Fibroblast of skin of scalp (primary cell): ENCODE measurements at places on chromosomes 2 and 18.
A peak's percentile ranks its signal among the peaks of the same experiment; 100 is the strongest.

DNA sequence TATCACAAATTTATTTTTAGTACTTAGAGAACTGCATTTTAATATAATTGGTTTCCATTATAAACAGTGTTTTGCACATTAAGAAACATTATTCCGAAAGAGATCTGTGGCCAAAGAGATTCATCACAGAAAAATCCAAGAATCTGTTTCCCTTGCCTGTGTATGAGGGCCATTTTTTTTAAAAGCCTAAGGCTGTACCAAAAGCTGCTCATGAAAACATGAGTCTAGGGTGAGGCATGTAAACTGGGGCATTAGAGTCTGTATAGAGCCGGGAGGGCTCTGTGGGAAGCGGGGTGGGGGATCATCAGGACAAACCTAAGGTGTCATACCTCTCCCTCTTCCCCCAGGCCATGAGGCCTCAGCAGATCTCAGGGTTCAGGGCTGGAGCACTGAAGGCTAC, 223.8 kb downstream of the FBXO15 start:
- peak; percentile 15 for DNase-seq

DNA sequence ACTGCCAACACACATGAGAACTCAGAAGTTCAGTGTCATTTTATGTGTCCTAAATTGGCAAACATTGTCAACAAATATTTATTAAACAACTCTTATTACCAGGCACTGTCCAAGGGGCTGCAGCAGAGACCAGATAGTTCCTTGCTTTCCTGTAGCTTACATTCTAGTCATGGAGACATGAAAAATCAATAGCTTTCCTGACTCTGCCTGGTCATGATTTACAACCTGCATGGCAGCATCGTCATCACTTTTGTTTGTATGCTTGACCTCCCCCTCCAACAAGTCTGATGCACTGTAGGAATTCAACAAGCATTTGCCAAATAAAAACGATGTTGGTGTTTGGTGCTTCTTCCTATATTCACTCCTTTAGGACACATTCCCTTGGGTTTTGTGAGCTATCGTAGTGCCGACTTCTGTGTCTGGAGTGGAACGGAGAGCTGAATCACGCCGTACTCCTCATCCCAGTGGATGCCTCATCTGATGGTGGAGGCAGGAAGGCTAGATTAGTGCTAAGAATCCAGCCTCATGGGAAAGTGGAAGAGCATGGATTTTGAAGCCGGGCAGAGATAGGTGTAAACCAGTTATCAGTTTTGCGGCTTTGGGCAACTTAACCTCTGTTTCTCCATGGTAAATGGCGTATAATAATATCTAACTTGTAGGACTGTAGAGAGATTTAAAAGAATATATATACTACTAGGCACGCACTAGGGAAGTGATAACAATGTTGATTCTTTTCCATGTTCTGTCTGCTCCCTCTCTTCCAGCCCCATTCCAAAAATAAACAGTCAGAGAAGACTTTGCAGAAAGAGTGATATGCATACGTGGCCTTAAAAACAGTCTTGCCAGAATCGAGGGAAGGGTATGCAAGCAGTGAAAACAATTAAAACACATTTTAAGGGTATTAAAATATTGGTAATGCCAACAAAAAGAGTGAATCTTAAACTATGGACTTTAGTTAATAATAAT, 120.5 kb upstream of the ZFP36L2 start:
- no peak for DNase-seq

DNA sequence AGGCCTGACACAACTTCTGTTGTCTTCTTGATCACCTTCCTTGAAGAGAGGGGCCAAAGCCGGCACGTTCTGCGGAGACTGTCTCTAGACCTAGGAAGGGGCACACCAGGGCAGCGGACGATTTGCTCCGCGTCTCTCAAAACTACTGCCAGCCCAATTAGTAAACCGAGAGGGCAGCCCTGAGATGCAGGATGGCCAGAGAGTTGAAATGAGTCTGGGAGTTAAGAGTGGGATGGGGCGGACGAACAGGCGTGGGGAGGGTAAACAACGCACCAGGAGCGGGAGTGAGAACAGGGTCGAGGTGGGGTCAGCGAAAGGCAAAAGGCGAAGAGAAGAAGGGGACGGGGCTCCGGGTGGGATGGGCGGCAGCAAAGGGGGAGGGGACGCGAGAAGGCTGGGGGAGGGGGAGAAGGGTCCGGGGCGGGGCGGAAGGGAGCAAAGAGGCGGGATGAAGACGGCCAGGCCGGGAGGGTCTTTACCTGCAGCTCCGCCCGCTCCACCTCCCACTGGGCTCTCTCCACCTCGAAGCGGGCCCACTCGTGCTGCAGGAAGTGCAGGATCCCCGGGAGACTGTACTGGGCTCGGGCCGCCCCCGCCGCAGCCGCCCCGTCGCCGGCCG, 476 bp downstream of the STRN start:
- DNase-seq: no peak

- no peak for DNase-seq
Measured at GRCh38 chr2:139643139-139643538, 862.9 kb upstream of the NXPH2 start.

GRCh38 chr2:235087832-235088495, 136.1 kb downstream of the SH3BP4 start:
- peak; percentile 31 for DNase-seq

- DNase-seq: peak; percentile 27
Measured at GRCh38 chr2:168494190-168494711, 38.2 kb downstream of the CERS6 start.

DNA sequence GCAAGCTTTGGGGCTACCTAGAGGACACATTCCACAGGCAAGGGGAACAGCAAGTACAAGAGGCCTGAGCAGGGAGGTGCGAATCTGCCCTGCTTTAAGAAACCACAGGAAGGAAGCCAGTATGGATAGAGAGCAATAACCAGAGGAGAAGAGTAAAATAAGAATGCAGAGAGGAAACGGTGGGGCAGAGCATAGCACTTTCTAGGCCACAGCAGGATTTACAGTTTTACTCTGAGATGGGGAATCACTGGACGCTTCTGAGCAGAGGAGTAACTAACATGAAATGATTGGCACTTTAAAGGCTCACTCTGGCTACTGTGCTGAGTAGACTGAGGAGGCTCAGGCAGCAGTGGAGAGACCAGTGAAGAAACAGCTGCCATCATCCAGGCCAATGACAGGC, 23.8 kb downstream of the AAK1 start:
- DNase-seq: no peak

DNA sequence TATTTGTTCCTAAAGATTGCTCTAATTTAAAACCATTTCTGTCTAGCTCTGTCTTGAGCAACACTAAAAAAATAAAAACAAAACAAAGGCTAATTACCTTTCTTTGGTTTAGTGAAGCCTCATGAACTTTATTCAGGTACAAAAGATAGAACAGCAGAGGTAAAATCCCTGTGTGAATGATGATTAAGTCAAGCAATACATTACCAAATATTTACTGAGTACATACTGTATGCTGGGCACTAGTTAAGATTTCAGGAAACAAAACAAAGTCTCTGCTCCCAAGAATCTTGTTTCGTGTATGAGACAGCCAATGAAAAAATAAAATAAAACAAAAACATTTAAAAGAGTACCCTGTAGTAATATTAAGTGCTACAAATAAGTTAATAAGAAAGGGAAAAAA, 257.5 kb downstream of the RND3 start:
- no peak for DNase-seq

GRCh38 chr2:109174214-109174613, 45.2 kb downstream of the SH3RF3 start:
- DNase-seq: no peak

GRCh38 chr2:113077921-113078320, 10.2 kb downstream of the IL1F10 start:
- DNase-seq: no peak

DNA sequence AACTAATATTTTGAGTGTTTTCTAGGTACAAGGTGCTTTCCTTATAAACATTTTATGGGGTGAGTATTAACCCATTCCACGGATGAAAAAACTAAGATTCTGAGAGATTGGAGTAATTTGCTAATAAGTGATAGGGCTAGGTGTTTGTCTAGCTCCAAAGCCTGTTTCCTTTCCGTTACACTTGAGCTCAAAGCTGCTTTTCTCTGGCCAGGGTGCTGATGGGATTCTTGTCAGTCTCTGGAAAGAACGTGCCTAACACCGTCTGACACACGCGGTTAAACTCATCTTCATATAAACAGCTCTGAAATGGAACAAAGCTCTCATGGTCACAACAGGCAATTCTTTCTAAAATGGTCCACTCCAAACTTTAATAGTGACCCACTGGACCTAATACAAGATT, 2.0 kb upstream of the ANKRD29 start:
- no peak for DNase-seq

GRCh38 chr18:48222118-48222517, 187.1 kb downstream of the ZBTB7C start:
- DNase-seq: peak; percentile 13

DNA sequence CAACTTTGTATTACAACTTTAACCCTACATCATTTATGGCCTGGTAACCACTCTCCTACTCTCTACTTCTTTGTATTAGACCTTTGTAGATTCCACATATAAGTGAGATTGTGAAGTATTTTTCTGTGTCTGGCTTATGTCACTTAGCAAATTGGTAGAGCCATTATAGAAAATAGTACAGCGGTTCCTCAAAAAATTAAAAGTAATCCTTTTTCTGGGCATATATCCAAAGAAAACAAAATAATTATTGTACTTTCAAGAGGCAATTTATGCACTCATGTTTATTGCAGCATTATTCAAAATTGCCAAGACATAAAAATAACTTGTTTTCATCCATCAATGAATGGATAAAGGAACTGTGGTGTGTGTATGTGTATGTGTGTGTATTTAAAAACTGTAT, 537.5 kb upstream of the FSIP2 start:
- no peak for DNase-seq

- no peak for DNase-seq
Measured at GRCh38 chr2:109699646-109700045, 85.5 kb downstream of the SOWAHC start.

- peak; percentile 37 for DNase-seq
Measured at GRCh38 chr2:168686452-168687191, 115.8 kb upstream of the NOSTRIN start.

- no peak for DNase-seq
Measured at GRCh38 chr2:197140045-197140444, 170.5 kb downstream of the ANKRD44 start.

DNA sequence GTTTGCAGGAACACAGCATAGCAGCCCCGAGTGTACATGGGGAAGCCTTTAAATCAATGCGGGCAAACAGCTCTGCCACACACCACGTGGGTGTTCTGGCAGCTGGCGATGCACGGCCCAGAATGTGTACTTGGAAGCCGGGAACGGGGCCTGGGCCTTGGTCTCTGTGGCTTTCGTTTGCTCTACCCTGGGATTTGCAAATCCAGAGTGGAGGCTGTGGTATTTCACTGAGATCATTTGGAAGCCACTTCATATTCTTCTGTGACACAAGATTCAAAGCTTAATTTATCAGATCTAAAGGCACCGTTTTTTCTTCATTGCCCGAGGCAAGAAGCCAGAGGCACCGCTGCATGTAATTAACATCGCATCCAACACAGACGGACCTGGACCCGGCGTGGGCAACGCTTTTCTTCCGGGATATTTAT, 246.3 kb upstream of the MYT1L start:
- no peak for DNase-seq

DNA sequence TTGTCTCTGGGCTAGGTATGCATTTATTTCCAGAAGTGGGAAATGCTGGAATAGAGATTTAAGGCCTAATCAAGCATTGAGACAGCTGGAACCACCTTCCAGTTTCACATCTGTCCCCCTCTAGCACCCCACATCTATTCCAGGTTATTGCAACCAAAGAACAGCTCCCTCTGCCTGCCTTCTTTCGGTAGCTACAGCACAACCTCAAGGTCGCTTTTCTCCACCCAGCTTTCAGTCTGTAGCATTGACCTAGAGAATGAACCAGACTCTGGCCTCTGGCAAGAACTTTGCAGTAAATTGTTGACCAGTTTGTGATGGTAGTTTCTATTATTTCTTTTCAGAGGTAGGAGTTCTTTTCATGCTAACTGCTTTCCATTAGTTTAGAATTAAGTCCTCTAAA, 484.2 kb downstream of the DLGAP1 start:
- no peak for DNase-seq

- DNase-seq: peak; percentile 92
Measured at GRCh38 chr18:54023471-54023870, 201.0 kb downstream of the MBD2 start.

DNA sequence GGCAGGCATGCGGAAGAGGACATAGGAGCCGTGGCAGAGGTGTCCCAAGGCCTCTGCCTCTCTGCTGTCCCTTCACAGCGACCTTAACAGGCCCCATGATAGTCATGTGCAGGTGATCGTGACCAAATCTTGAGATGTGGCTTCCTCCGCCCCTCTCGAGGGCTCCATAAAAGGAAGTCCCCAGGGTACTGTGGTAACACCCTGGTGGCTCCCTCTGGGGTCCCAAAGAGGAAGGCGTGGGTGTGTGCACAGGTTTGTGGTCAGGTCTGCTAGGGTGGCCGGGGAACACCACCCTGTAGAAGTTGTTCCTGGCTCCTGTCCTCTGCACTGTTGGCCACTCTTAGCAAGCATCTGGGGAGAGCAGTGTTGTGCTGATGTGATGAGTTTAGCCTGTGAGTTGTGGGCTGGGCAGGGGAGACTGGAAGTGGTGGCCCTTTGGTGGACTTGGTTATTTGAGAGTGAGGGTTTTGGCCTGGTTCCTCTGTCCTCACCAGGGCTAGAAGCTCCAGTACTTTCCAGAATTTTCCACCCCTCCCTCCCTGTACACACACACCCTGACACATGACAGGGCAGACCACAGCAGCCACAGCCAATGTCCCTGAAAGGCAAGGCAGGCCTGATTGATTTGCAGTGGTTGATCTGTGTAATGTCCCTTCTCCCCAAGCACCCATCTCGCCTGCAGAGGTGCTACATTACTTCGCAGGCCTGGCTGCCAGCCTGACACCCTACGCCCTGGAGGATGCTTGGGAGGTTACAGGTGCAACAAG, 68.9 kb upstream of the BOD1L2 start:
- DNase-seq: no peak

GRCh38 chr18:42392416-42392815, 437.4 kb downstream of the PIK3C3 start:
- DNase-seq: no peak

GRCh38 chr2:105139556-105140239, 101.8 kb downstream of the MRPS9 start:
- peak; percentile 40 for DNase-seq

- no peak for DNase-seq
Measured at GRCh38 chr18:79948719-79949411, 2.6 kb downstream of the SLC66A2 start.

GRCh38 chr2:39938035-39938835, 159.2 kb upstream of the THUMPD2 start:
- peak; percentile 86 for DNase-seq

DNA sequence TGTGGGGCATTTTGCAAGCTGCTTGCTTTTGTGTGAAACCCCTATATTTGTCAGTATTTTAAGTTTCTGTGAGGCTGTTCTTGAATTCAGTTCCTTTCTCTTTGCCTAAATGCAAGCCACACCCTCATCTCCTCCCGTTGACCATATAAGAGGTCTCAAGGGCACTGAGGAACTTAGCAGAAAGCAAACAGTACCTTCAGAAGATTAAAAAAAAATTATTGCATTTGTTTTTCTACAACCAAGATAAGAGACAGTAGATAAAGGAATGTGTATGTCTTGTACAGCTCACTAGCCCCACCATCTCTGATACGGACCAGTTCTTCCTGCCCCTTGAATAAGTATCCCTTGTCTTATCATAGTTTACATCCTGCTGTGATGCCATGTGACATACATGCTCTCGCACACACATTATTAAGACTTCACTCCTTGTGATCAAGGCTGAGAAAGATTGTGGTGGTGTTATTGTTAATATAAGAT, 64.2 kb downstream of the NPAS2 start:
- DNase-seq: no peak
